ENCODE measurements at places on chromosomes 2 and 18. TPM values are rescaled to one million over a fixed set of nuclear protein-coding genes. Genes with fewer than 3 reads are reported as not detected.

- no peaks in the 10 kb centered on the region for H3K36me3 ChIP-seq
- H3K4me3 ChIP-seq, result no peak overlapping the region
- no peaks in the 10 kb centered on the region for H3K4me1 ChIP-seq
- H3K27me3 ChIP-seq, result no peaks in the 10 kb centered on the region
Measured at GRCh38 chr18:22145160-22145559, 24.2 kb upstream of the GATA6 start.

DNA sequence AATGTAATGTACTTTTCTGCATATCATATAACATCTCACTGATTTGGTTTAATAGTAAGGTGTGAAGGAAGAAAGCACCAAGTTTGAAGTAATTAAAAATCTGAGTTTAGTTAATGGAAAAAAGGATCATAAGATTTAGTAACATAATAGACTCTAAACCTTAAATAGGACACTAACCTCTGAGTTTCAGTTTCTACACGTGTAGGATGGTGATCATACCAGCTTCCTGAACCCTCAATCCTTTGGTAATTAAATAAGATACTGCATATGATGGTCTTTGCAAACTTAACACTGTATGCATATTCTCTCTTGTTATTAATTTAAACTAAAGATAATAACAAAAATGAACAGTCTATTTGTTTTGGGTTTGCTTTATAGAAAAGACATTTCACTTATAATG, 216.8 kb downstream of the NUP35 start:
- H3K4me3 ChIP-seq, result no peak overlapping the region
- H3K36me3 ChIP-seq, result no peaks in the 10 kb centered on the region
- no peak overlapping the region for H3K27ac ChIP-seq
- no peak for DNase-seq
- H3K4me1 ChIP-seq, result no peaks in the 10 kb centered on the region

DNA sequence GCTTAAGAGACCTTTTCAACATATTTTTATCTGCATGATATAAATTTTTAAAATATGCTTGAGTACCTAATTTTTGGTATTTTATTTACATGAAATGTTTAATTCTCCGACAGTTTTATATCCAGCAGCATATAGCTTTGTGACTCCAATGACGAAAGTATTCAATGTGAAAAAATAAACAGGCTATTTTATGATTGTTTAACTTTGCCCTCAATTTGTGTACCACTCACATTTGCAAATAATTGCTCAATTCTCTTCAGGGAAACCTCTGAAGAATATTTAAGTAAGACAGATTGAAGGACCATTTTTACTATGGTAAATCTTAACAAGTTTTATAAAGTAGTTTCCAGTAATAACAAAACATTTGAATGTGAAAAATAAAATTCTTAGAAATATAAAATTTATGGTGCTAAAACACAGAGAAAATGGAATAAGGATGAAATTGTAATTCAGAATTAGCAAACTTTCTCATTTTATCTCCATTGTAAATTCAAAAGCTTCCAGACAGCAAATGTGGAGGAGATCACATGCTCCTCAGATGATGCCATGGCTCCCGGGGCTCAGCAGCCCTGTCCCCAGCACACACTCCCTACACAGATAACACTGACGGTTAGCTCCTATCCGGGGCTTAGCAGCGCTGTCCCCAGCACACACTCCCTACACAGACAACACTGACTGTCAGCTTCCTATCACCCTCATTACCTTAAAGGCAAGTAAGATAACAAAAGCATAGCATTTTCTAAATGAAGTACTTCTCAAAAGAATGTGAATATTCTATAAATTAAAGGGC, 39.7 kb downstream of the SH3YL1 start:
- H3K4me1 ChIP-seq, result no peaks in the 10 kb centered on the region
- H3K4me3 ChIP-seq, result no peak overlapping the region
- H3K36me3 ChIP-seq, result peaks cover 3% of the 10 kb centered on the region

The BOK gene
- total RNA-seq, result 41.5 TPM

The TFCP2L1 gene
- total RNA-seq, result 8.4 TPM

The TMEM163 gene
- total RNA-seq, result 0.12 TPM

The CENPA gene
- total RNA-seq, result 45.8 TPM

- no peak for DNase-seq
- H3K36me3 ChIP-seq, result no peaks in the 10 kb centered on the region
- no peaks in the 10 kb centered on the region for H3K27me3 ChIP-seq
Measured at GRCh38 chr2:241901018-241901380, 31.5 kb downstream of the RTP5 start.

- no peaks in the 10 kb centered on the region for H3K27me3 ChIP-seq
- no peak for DNase-seq
- H3K4me3 ChIP-seq, result no peak overlapping the region
- H3K36me3 ChIP-seq, result no peaks in the 10 kb centered on the region
- H3K4me1 ChIP-seq, result no peaks in the 10 kb centered on the region
Measured at GRCh38 chr2:236309669-236310029, 45.4 kb upstream of the ASB18 start.

GRCh38 chr2:143690235-143690634, 561.0 kb downstream of the ARHGAP15 start:
- no peak for DNase-seq
- H3K4me1 ChIP-seq, result no peaks in the 10 kb centered on the region

DNA sequence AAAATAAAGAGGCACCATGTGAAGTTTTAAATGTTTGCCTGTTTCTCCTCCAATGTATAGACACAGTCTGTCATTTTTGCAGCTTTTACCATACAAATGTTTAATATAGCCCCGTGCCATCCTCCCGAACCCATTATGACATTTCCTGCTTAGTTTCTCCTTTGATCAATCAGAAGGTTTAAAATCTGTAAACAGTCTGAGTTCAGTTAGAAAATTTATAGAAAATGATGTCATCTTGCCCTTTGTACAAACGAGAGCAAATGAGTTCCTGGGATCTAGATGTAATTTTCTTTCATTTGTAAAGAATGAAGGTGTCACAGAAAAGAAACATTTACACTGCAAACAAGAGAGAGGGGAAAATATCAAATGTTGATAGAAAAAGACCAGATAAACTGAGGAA, 62.7 kb upstream of the NFU1 start:
- H3K27ac ChIP-seq, result no peak overlapping the region
- H3K4me3 ChIP-seq, result no peak overlapping the region
- no peak for DNase-seq
- no peaks in the 10 kb centered on the region for H3K27me3 ChIP-seq
- H3K36me3 ChIP-seq, result no peaks in the 10 kb centered on the region

The MC4R gene
- total RNA-seq, result not detected

The MRPL53 gene
- total RNA-seq, result 65.4 TPM

The ATP6V1C2 gene
- total RNA-seq, result 2.0 TPM

DNA sequence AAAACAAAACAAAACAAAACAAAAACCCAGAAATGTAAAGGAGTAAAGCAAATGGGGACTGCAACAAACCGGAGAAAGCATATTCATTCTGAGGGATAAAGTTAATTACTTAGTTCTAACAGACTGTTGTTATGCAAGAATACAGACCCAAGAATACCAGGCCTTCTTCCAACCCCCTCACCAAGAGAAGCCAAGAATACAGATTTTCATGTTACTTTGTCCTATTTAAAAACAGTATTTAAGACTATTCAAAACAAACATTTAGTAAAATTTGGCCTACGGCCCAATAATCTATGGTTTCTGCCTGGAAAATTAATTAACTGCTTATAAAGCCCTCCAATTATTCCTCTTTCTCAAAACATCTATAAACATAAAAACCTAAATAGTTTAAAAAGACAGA, 91.4 kb downstream of the USP34 start:
- H3K27ac ChIP-seq, result no peak overlapping the region
- H3K27me3 ChIP-seq, result no peaks in the 10 kb centered on the region
- H3K36me3 ChIP-seq, result peaks cover 13% of the 10 kb centered on the region
- H3K4me1 ChIP-seq, result no peaks in the 10 kb centered on the region

The NEURL3 gene
- not detected for total RNA-seq

The RAD51AP2 gene
- total RNA-seq, result 0.10 TPM

DNA sequence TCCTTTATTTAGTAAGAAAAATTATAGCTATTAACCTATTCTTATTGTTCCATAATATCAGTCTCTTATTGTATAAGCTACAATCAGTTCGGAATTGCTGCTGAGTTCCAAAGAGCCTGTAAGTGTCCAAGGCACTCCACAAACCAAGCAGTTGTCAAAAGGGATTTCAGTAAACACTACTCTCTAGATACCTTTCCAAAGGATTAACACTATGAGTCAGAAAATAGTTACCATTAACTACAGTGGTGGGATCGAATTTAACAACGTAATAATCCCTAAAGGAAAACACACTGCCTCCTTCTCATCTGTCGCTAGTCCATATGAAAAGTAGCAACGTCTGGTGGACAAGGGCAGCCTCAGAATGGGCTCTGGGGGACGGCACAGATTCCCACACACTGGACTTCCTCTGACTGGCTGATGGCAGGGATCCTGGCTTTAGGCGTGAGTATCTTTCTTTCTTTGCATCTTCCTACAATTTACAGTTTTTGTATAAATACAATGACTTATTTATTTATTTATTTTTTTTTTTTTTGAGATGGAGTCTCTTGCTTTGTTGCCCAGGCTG, 8.8 kb downstream of the TGFBRAP1 start:
- H3K4me1 ChIP-seq, result no peaks in the 10 kb centered on the region
- H3K36me3 ChIP-seq, result no peaks in the 10 kb centered on the region
- H3K27ac ChIP-seq, result no peak overlapping the region
- DNase-seq, result no peak

GRCh38 chr2:237909075-237909695, 49.8 kb downstream of the RAMP1 start:
- H3K4me3 ChIP-seq, result no peak overlapping the region
- H3K36me3 ChIP-seq, result no peaks in the 10 kb centered on the region
- H3K27ac ChIP-seq, result no peak overlapping the region
- H3K27me3 ChIP-seq, result no peaks in the 10 kb centered on the region

- H3K36me3 ChIP-seq, result no peaks in the 10 kb centered on the region
- H3K27me3 ChIP-seq, result no peaks in the 10 kb centered on the region
- no peak overlapping the region for H3K27ac ChIP-seq
- H3K4me1 ChIP-seq, result no peaks in the 10 kb centered on the region
Measured at GRCh38 chr18:33906046-33906445, 318.7 kb downstream of the NOL4 start.

GRCh38 chr2:69134306-69134945, 121.4 kb downstream of the ANTXR1 start:
- H3K4me3 ChIP-seq, result no peak overlapping the region
- H3K4me1 ChIP-seq, result peaks cover 19% of the 10 kb centered on the region
- no peaks in the 10 kb centered on the region for H3K27me3 ChIP-seq
- no peaks in the 10 kb centered on the region for H3K36me3 ChIP-seq

The GPAT2 gene
- 54.2 TPM for total RNA-seq

GRCh38 chr2:66134138-66134701, 300.7 kb upstream of the MEIS1 start:
- DNase-seq, result no peak
- H3K27ac ChIP-seq, result no peak overlapping the region
- H3K4me3 ChIP-seq, result no peak overlapping the region
- peaks cover 4% of the 10 kb centered on the region for H3K27me3 ChIP-seq

GRCh38 chr18:48800466-48800865, 150.3 kb downstream of the SMAD7 start:
- H3K4me1 ChIP-seq, result no peaks in the 10 kb centered on the region
- H3K27ac ChIP-seq, result no peak overlapping the region
- DNase-seq, result no peak
- no peaks in the 10 kb centered on the region for H3K36me3 ChIP-seq
- no peak overlapping the region for H3K4me3 ChIP-seq

DNA sequence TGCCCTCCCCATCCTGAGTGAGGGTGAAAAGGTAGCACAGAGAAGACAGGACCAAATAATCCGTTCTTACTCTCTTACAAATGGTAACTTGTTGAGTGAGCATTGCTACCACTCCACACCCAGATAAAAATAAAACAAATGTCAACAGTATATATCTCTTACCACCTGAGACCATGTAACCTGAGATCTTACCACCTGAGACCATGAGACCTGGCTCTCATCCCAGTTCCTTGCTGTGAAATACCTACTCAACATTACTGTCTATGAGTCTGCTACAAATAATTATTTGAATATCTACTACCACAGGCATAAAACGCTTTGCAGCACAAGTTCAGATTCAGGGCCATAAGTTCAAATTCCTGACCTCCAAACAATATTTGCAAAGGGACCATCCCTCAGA, 234.7 kb downstream of the C1D start:
- H3K4me1 ChIP-seq, result no peaks in the 10 kb centered on the region
- no peaks in the 10 kb centered on the region for H3K36me3 ChIP-seq
- no peak overlapping the region for H3K27ac ChIP-seq
- H3K27me3 ChIP-seq, result no peaks in the 10 kb centered on the region
- no peak for DNase-seq

The ALPP gene
- 0.34 TPM for total RNA-seq

GRCh38 chr18:59848002-59848401, 51.8 kb upstream of the PMAIP1 start:
- no peaks in the 10 kb centered on the region for H3K36me3 ChIP-seq
- peaks cover 11% of the 10 kb centered on the region for H3K4me1 ChIP-seq
- H3K27me3 ChIP-seq, result no peaks in the 10 kb centered on the region
- DNase-seq, result no peak
- no peak overlapping the region for H3K4me3 ChIP-seq
- no peak overlapping the region for H3K27ac ChIP-seq

DNA sequence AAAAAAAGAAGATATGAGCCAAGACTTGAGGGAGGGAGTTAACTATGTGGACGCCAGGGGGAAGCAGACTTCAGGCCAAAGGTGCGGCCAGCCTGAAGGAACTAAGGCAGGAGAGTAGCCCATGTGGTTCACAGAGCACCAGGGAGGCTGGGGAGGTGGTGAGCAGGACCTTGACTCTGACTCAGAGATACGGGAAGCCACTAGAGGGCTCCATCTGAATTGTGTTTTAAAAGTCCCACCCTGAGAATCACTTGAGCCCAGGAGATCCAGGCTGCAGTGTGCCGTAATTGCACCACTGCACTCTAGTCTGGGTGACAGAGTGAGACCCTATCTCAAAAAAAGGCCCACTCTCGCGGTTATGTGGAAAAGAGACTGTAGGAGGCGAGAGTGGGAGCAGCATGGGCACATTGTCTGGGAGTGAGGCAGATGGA, 12.3 kb downstream of the CEP192 start:
- H3K4me1 ChIP-seq, result no peaks in the 10 kb centered on the region
- peaks cover 8% of the 10 kb centered on the region for H3K36me3 ChIP-seq
- peak; percentile 78 for DNase-seq
- no peak overlapping the region for H3K4me3 ChIP-seq
- no peaks in the 10 kb centered on the region for H3K27me3 ChIP-seq
- H3K27ac ChIP-seq, result no peak overlapping the region
